ENCODE measurements at places on chromosomes 7 and 10. TPM values are rescaled to one million over a fixed set of nuclear protein-coding genes. Genes with fewer than 3 reads are reported as not detected.
A peak's percentile ranks its signal among the peaks of the same experiment; 100 is the strongest.

Gene ZNF775
- total RNA-seq = 4.4 TPM

DNA sequence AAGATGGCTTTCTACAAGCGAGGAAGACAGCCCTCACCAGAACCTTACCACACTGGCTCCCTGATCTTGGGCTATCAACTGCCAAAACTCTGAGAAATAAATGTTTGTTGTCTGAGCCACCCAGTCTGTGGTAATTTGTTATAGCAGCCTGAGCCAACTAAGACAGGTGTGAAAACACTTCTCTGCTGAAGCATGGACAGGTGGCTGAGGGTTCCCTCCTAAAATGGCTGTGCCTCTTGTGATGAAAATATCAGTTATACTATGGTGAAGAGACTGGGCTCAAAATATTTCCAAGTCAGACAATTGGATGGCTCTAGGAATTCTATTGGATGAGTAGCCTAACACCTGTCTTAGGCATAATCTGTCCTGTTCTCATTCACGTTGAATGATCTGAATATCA is 78.1 kb downstream of the CDK1 start:
- no peaks in the 10 kb centered on the region for H3K36me3 ChIP-seq
- DNase-seq = no peak
- H3K4me1 ChIP-seq = no peaks in the 10 kb centered on the region
- H3K27me3 ChIP-seq = no peaks in the 10 kb centered on the region
- no peak overlapping the region for H3K4me3 ChIP-seq

DNA sequence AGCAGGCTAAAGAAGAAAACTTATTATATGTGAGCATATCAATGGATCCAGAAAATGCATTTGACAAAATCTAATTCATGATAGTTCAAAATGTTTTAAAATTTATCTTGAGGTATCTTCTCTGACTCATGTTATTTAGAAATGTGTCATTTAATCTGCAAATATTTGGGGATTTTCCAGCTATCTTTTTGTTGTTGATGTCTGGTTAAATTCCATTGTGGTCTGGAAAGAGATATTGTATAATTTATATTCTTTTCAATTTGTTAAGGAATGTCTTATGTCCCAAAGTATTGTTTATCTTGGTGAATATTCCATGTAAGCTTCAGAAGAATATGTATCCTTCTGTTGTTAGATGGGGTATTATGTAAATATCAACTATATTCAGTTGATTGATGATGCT is 942.5 kb downstream of the KCNMA1 start:
- no peak overlapping the region for H3K4me3 ChIP-seq
- H3K27ac ChIP-seq = no peak overlapping the region
- no peaks in the 10 kb centered on the region for H3K4me1 ChIP-seq
- H3K27me3 ChIP-seq = no peaks in the 10 kb centered on the region

Gene SLC4A2
- total RNA-seq = 178 TPM

Gene CPEB3
- total RNA-seq = 5.7 TPM

DNA sequence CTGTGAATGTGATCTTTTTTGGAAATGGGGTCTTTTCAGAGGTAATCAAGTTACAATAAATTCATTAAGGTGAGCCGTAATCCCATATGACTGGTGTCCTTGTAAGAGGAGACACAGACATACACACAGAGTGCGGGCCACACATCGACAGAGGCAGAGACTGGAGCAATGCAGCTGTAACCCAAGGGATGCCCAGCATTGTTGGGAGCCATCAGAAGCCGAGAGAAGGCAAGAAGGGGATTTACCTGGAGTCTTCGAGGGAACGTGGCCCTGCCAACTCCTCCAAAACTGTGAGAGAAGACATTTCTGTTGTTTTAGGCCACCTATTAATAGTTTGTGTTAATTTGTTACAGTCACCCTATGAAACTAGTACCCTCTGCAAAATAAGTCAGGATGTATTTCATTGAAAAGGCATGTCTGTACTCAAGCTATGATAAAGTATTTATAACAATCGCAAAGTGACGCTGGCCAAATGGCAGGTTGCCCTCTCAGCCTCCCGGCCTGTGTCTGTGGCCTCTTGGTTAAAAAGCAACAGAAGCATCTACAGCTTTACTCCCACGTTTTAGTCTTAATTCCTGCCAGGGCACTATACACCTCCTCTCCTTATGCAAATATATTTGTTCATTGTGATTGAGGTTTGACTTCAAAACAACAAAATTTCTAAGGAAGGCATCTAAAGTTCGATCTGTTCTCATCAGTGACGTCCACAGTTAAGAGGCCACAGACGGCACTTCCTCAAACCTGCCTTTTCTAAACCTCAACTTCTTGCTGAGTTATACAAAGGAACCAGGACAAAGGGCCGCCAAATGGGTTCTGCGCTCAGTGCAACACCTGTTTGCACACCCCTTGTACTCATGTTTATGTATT is 46.8 kb downstream of the HIPK2 start:
- H3K4me1 ChIP-seq = peaks cover 60% of the 10 kb centered on the region
- no peak for DNase-seq
- H3K27ac ChIP-seq = peak overlapping the region; percentile 83
- H3K36me3 ChIP-seq = no peaks in the 10 kb centered on the region

Gene GTPBP10
- total RNA-seq = 19.9 TPM

DNA sequence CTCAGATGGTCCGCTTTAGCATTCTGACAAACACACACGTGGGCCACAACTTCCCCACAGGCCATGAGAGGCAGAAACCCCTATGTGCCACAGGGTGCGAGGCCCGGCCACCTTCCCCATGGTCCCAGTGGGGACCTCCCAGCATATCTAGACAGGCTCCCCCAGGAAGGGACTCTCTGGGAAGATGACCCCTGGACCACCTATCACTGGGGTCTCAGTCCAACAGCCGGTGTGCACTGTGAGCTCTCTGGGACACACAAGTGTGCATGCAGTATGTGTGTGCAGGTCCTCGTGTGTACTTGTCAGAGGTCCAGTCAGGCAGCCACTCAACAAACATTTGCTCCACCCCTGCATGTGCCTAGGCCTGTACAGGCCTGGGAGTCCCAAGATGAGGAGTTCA is 18.7 kb downstream of the GRID1 start:
- H3K36me3 ChIP-seq = no peaks in the 10 kb centered on the region
- no peak overlapping the region for H3K4me3 ChIP-seq
- no peak overlapping the region for H3K27ac ChIP-seq
- no peaks in the 10 kb centered on the region for H3K4me1 ChIP-seq
- H3K27me3 ChIP-seq = no peaks in the 10 kb centered on the region
- DNase-seq = peak; percentile 43

Gene GCK
- total RNA-seq = 0.23 TPM

Gene WEE2
- not detected for total RNA-seq

GRCh38 chr10:78923647-78924318 is 145.0 kb upstream of the ZMIZ1 start:
- no peak overlapping the region for H3K4me3 ChIP-seq
- H3K4me1 ChIP-seq = no peaks in the 10 kb centered on the region
- H3K27me3 ChIP-seq = no peaks in the 10 kb centered on the region
- peak; percentile 42 for DNase-seq
- H3K27ac ChIP-seq = no peak overlapping the region

- H3K27me3 ChIP-seq = no peaks in the 10 kb centered on the region
- DNase-seq = no peak
- no peaks in the 10 kb centered on the region for H3K36me3 ChIP-seq
- no peaks in the 10 kb centered on the region for H3K4me1 ChIP-seq
- no peak overlapping the region for H3K4me3 ChIP-seq
These were observed 184.0 kb downstream of the PTPN20 start for GRCh38 chr10:47095211-47095610.

GRCh38 chr10:130392031-130392430 is 255.8 kb downstream of the GLRX3 start:
- H3K36me3 ChIP-seq = no peaks in the 10 kb centered on the region
- DNase-seq = no peak
- H3K4me1 ChIP-seq = no peaks in the 10 kb centered on the region
- no peak overlapping the region for H3K4me3 ChIP-seq

Gene FXYD4
- total RNA-seq = 1.1 TPM

- H3K27ac ChIP-seq = no peak overlapping the region
- no peak overlapping the region for H3K4me3 ChIP-seq
- H3K4me1 ChIP-seq = peaks cover 4% of the 10 kb centered on the region
- H3K36me3 ChIP-seq = no peaks in the 10 kb centered on the region
- H3K27me3 ChIP-seq = no peaks in the 10 kb centered on the region
- no peak for DNase-seq
These were observed 31.0 kb downstream of the PHYH start for GRCh38 chr10:13268841-13269240.

- H3K4me1 ChIP-seq = no peaks in the 10 kb centered on the region
- H3K27me3 ChIP-seq = no peaks in the 10 kb centered on the region
- DNase-seq = no peak
These were observed 49.8 kb downstream of the SPOCK2 start for GRCh38 chr10:72038458-72039001.

GRCh38 chr10:11183015-11183414 is 165.3 kb downstream of the CELF2 start:
- no peak overlapping the region for H3K4me3 ChIP-seq
- H3K27me3 ChIP-seq = no peaks in the 10 kb centered on the region
- peaks cover 29% of the 10 kb centered on the region for H3K4me1 ChIP-seq
- DNase-seq = no peak
- no peak overlapping the region for H3K27ac ChIP-seq

Gene TUBAL3
- total RNA-seq = not detected

DNA sequence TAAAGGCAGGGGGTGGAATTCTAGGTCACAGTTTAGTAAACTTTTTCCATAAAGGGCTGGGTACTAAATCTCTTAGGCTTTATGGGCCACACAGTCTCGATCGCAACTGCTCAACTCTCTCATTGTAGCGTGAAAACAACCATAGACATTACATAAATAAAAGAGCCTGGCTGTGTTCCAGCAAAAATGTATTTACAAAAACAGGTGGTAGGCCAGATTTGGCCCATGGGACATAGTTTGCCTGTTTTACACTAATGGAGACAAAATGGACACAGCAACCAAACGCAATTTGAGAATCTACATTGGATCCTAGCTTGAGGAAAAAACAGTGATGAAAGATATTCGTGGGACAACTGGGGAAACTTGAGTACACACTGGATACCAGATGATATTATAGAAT is 23.2 kb upstream of the MALSU1 start:
- DNase-seq = no peak
- peaks cover 4% of the 10 kb centered on the region for H3K4me1 ChIP-seq
- no peaks in the 10 kb centered on the region for H3K27me3 ChIP-seq
- no peak overlapping the region for H3K4me3 ChIP-seq

GRCh38 chr10:84946904-84947303 is 618.5 kb downstream of the CCSER2 start:
- no peaks in the 10 kb centered on the region for H3K4me1 ChIP-seq
- no peaks in the 10 kb centered on the region for H3K27me3 ChIP-seq
- H3K27ac ChIP-seq = no peak overlapping the region
- H3K36me3 ChIP-seq = no peaks in the 10 kb centered on the region
- H3K4me3 ChIP-seq = no peak overlapping the region

DNA sequence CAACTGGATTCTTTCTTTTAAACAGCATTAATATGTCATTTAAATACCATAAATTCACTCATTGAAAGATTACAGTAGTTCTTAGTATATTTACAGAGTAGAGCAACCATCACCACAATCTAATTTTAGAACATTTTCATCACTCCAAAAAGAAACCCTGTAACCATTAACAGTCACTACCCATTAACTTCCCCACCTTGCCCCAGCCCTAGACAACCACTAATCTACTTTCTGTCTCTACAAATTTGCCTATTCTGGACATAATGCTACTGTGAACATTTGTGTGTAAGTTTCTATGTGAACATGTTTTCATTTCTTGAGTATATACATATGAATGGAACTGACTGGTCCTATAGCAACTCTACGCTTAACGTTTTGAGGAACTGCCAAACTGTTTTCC is 42.4 kb downstream of the P4HA1 start:
- H3K4me3 ChIP-seq = no peak overlapping the region
- peaks cover 66% of the 10 kb centered on the region for H3K36me3 ChIP-seq
- no peaks in the 10 kb centered on the region for H3K27me3 ChIP-seq
- H3K4me1 ChIP-seq = no peaks in the 10 kb centered on the region
- no peak for DNase-seq
- H3K27ac ChIP-seq = no peak overlapping the region

Gene SLC37A3
- 35.2 TPM for total RNA-seq

DNA sequence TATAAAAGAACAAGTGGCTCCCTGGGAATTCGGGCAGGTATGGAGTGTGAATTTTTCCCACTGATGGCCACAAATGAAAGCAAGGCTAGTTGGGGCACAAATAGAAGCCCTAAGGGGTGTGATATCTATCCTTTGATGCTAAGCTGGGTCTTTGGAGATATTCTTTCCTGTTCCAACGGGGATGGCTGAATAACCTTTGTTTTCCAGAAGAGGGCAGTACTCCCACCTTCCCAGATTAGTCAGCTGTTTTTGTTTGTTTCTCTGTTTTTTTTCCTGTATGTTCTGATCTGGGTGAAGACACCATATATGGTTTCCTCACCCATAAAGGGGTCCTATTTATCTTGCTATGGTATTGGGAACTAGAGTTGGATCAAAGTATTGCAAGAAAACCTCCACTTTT is 947.7 kb upstream of the SORCS1 start:
- no peak overlapping the region for H3K4me3 ChIP-seq
- H3K4me1 ChIP-seq = no peaks in the 10 kb centered on the region
- DNase-seq = no peak
- H3K27me3 ChIP-seq = no peaks in the 10 kb centered on the region

DNA sequence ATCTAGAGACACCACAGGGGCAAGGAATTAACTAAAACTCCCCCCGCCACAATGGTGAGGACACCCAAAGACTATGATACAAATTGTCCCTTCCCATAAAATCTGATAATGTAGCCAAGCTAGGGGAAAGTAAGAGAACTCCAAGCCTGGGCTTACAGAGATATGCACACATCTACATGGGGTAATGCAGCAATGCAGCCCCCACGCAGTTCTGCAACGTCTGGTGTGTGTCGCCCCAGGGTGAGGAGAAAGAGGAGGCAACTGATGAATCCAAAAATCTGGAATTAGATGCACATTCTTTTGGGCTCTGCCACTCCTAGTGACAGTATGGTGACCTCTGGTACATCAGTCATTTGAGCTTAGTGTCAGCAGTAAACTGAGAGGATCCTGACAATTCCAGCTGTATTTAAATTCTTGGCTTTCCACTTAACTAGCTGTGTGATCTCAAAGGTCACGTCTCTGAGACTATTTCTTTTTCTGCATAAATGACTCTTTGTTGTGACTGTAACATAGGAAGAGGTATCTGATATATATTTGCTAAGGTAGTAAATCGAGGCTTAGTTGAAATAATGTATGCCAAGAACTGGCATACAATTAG is 51.5 kb downstream of the PIP4K2A start:
- H3K27me3 ChIP-seq = no peaks in the 10 kb centered on the region
- H3K36me3 ChIP-seq = no peaks in the 10 kb centered on the region
- no peak overlapping the region for H3K27ac ChIP-seq
- H3K4me3 ChIP-seq = no peak overlapping the region
- H3K4me1 ChIP-seq = peaks cover 24% of the 10 kb centered on the region

Data from upper lobe of right lung (tissue), 1 donor.